DMS153 (cell line): ENCODE measurements at places on chromosomes 6 and 20.

- DNase-seq, result no peak
These were observed 655 bp upstream of the NDUFAF4 start for GRCh38 chr6:96898241-96898851.

GRCh38 chr6:41424370-41425058 lies 89.1 kb downstream of the NCR2 start:
- peak; percentile 64 for DNase-seq

DNA sequence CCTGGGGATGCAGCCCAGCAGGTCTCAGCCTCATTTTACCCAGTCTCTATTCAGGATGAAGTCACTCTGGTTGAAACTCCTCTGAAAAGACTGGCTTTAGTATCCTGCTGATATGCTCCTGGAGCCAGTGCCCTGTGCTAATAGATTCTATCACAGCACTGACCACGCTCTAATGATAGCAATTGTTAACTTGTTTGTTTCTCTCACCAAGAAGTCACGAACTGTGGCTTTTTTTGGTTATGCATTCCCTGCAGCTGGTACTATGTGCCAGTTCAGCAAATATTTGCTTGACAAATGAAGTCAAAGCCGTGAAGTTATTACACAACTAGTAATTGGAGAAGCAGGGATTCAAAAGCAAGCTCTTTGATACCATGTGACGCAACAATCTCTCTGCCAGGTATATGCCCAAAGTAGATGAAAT lies 754.6 kb downstream of the KIF16B start:
- DNase-seq, result peak; percentile 74

DNA sequence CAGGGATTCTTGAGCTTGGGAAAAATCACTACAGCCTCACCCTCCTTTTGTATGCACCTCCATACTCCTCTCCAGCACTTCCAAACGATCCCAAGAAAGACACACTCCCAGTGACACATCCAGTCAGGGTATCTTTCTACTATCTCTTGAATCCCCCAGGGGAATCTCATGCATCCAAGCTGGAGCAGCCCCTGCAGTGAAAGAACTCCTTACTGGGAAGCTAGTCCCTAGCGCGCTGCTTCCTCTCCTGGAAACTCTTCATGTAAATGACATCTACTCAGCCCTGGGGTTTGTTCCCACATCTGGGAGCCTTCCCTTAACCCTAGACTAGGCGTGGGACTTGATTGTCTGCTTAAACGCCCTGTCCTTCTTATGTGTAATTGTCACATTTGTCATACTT lies 329.1 kb upstream of the QKI start:
- no peak for DNase-seq

DNA sequence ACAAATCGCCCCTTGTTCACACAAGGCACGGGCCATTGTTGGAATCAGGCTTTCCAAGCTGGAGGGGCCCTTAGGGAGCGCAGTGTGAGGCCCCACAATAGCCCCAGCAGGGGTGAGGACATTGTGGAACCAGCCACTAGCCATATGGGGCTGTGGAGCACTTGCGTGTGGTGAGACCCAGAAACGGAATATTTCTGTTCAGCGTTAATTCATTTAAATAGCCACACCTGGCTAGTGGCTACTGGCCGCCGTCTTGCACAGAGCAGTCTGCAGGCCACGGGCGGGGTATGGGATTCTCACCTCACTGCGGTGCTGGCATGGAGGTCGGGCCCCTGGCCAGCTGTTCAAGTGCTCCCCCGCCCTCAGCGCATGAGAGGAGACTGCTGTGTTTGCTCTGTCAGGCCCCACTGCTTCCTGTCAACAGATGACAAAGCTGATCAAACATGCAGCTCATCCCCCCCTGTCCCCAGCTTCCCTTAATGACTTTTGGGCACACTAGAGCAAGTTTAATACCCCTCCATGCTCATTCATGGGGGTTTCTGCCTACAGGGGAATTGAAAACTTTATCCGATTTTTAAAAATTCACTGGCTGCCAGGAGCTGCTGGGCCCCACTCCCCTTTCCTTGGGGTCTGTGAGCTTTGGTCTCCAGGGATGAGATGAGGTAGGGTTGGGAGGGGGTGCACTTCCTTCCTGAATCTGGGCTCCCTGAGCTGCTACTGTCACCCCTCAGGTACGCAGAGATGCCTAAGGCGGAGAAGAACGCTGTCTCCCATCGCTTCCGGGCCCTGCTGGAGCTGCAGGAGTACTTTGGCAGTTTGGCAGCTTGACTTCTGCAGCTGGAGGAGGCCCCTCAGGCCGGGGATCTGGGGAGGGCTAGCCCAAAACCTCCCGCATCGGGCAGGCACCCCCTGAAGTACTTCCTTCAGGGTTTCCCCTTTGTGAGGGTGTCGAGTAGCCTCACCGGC lies 13.6 kb downstream of the ITPA start:
- DNase-seq, result peak; percentile 94

GRCh38 chr6:14284969-14285590 lies 167.5 kb downstream of the CD83 start:
- no peak for DNase-seq

GRCh38 chr20:9027626-9028025 lies 41.3 kb upstream of the PLCB4 start:
- no peak for DNase-seq

- DNase-seq, result no peak
These were observed 30.1 kb downstream of the PRPH2 start for GRCh38 chr6:42692137-42692911.

DNA sequence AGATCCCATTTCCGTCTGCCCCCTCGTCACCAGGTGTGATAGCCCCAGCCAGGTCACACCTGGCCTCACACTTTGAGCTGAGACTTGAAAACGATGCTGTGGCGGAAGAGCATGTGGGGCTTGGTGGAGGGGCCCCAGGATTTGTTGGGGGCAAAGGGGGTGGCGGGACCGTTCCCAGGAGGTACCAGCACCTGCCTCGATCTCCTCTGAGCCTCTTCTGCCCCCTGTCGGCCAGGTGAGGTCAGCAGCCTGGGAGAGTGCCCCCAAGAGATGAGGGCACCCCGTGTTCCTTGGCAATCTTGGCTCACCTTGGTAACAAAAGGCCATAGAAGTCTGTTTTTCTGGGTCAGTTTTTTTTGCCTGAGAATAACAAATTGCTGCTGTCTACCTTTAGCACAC lies 25.4 kb downstream of the SPATA2 start:
- DNase-seq, result no peak

DNA sequence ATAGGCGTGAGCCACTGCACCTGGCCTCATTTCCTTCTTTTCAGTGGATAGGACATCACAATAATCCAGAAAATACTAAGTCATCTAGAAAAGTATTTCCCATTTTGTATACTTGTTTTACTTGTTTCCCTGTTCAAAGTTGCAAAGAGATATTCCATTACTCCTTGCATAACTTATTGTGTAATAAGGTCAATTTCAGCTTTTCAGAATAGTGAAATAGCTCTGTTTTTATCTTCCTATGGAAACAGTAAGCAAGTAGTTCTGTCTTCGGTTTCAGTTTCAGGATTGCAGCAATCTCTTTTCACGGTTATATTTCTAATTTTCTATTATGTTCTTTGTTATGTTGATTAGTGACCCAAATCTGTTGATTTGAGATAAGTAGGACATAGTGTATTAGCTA lies 6.0 kb downstream of the STX11 start:
- DNase-seq, result no peak

DNA sequence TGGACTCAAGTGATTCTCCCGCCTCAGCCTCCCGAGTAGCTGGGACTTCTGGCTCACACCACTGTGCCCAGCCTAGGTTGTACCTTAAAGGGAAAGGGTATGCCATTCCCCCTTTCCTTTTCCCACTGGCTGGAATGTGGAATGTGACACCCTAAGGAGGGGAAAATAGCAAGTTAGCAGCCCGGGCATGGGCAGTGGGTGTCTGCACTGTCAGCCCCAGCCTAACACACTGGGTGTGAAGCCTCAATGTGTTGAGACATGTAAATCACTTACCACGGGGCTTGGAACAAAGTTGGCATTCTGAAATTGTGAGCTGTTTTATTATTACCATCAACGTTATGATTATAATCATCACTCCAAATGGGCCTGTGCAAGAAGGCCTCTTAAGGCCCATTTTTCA lies 80.8 kb upstream of the PTPN1 start:
- no peak for DNase-seq

- no peak for DNase-seq
These were observed 61.5 kb downstream of the SEL1L2 start for GRCh38 chr20:13928901-13929300.

DNA sequence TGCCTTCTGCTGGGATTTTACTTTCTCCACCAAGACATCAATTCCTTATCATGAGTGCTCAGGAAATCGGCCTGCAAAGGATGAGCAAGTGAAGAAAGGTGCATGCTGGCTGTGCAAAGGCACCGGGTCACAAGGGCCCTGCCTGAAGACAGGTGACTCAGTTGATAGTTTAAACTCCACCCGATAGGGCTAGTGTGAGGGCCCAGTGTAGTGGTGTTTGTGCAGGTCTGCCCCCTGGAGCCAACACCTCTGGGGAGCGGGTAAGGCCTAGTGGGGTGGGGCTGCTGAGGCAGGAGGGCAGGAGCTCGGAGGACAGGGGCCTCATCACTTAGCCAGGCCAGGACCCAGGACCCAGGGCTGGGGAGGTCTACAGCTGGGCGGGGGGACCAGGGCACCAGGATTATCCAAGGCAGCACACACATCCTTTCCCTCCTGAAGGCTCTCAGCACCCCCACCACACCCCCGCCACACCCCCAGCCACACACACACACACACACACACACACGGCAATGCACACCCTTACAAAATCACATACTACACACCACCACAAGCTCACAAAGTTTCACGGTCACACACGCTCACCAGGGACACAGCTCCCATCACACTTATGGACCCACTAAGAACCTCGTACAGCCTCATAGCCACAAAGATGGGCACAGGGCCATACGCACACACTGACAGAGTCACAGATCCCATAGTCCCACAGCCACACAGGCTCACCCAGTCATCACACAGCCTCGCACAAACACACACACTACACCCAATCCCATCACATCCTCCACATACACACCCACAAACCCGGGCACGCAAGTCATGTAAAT lies 75.4 kb downstream of the GRM4 start:
- DNase-seq, result no peak

DNA sequence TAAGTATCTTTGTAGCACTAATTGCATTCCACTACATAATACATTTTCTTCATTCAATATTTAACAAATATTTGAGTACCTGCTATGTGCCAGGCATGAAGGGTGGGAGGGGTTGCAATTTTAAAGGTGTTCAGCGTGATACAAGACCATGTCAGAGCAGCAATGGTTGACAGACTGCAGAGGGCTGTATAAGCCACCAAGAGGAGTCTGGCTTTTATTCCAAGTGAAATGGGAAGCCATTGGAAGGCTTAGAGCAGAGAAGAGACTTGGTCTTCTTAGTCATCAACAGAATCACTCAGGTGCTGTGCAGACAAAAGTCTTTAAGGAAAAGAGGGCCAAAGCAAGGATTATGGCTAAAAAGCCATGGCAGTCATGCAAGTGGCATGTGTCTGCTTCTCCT lies 360.8 kb upstream of the ARID1B start:
- no peak for DNase-seq

- no peak for DNase-seq
These were observed 485 bp downstream of the TGIF2 start for GRCh38 chr20:36573798-36574365.

GRCh38 chr20:1489325-1489724 lies 1.9 kb downstream of the SIRPB2 start:
- DNase-seq, result no peak

GRCh38 chr6:75493400-75494064 lies at the start of gene FILIP1:
Gene FILIP1, minus strand, starts transcription at chr6:75493800. Its CDS starts 78,828 bp downstream, at chr6:75414972.
- no peak for DNase-seq

DNA sequence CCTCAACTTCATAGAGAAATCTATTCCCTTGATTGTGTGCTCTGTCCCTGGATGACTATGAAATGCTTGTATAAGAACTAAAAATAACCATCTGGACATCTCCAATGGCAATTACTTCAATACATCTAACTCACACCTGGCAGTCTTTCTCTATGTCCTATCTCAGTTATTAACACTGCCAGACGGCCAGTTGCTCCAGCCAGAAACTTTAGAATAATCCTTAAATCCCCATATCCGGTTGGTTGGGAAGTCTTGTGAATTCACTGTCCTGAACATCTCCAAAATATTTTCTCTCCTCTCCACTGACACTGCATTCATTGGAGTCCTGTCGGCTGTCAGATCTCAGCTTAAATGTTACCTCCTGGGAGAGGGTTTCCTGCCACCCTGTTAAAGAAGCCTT lies 12.2 kb upstream of the LAMA2 start:
- DNase-seq, result no peak

DNA sequence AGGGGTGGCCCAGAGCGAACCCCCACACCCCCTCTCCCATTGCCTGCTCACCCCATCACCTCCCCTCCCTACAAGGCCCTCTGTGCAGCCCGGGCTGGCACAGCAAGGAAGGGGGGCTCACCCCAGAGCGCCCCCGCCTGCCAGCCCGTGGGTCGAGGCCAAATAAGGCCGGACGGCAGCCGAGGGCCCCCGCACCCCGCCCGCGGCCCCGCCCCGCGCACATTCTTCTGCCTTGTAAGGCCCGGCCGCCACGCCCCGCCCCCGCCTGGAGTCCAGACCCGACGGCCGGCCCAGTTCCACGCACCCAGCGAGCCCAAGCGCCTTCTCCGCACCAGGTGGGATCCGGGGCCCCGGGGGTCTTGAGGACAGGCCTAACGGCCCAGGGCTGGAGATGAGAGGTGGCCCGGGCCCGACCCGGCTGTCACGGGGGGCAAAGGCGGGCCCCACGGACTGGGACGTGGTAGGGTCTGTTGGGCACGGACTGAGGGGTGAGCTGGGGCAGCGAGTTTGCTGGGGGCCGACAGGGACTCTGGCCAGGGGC lies at the start of gene MYL9:
MYL9 (plus strand) TSS at position 293 of the 541 bp plus-strand sequence. CDS start 3,366 bp downstream, outside the sequence.
- no peak for DNase-seq

DNA sequence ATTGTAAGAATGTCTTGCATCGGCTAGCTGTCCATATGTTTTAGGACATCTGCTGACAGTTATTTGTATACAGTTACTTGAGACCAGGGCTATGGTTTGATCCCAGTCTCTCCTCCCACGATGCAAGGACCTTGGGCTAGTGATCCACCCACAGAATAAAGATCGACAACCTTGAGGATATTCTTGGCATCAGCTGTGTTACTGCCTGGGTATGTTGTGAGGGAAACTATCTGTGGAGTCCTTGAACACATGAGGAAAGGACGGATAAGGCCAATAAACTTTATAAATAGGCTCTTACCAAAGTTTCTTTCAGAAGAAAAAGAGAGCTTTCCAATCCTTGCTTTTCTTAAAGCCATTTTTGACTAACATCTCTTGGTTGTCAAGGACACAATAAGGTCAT lies 70.8 kb upstream of the HEY2 start:
- DNase-seq, result no peak

DNA sequence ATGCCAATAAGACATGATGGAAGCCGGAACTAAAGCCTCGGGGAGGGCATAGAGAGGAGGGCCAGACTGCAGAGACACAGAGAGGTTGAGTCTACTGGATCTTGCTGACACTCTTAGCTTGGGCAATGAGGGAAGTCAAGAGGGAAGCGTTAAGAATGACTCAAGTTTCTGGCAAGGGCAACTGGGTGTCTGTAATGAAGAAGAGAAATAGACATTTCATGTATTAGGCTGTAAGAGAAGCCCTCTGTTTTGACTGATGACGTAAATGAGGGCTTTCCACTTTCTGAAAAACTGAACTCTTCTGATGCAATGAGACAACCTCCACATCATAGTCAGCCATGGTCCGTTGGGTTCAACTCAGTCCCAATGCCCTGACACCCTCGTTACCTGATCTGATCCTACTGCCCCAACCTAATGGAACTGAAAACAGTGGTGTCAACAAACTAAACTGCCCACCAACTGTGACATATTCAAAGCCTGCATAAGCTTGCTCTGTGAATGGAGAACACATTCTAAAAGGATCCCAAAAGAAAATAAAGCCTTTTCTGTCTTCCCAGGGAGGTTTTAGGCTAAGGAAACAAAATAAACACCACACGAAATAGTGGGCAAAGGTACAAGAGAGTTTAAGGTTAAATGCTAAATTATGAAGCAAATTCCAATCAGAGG lies 45.8 kb upstream of the PNRC1 start:
- DNase-seq, result no peak
